ENCODE measurements at places on chromosomes 7 and 10.

DNA sequence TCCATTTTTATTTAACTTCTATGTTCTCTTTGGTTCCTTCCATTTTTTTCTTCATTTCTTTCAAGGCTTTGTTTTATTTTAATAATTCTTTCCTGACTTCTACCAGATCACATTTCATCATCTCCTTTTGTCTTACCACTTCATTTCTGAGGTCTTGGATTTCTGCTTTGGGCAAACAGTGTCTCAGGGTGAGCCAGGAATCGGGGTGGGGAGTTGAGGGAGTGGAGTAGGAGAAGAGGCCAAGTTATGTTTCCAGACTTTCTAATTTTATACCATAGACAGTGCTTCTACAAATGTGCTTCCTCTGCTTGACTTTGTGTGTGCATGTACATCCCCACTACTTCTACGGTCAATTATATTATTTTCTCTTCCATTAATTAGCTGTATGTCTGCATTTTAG, 112.1 kb downstream of the PRKG1 start:
- no peak for DNase-seq

DNA sequence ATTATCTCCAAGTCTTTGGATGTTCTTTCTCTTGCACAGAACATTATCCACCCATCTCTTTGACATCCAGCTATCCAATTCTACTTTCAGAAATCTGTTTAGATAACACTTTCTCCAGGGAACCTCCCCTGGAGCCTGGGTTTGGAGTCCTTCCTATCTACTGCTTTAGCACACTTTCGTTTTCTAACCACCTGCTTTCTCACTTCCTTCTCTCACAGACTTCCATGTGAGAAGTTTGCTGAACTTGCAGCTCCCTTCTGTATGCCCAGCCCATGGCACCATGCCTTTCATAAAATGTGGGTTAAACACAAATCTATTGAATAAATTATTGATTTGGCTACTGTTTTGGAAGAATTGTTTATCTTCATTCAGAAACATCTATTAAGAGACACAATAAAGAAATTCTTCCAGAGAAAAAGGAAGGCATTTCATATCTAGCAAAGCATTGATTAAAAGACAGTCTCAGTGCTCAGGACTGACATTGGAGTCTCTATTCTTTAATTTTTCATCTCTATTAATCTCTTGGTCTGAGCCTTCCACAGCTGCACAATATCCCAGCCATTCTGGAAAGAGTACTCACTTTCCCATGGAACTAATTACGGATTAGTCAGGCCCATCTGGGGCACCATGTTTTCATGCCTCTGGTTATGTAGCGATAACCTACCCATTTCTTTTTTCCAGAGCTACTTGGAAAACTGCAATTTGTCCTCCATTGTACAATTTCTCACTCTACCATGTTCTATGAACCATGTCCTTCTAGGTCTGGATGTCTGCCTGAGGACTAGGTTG, 1077.3 kb downstream of the SORCS3 start:
- no peak for DNase-seq

- no peak for DNase-seq
These were observed 217.6 kb downstream of the GFRA1 start for GRCh38 chr10:116055252-116055916.

- no peak for DNase-seq
These were observed 110.1 kb downstream of the CYTH3 start for GRCh38 chr7:6162331-6162620.

- no peak for DNase-seq
These were observed 116.1 kb upstream of the CDCA7L start for GRCh38 chr7:22061775-22062174.

- no peak for DNase-seq
These were observed 87.7 kb downstream of the TNS3 start for GRCh38 chr7:47493976-47494911.

DNA sequence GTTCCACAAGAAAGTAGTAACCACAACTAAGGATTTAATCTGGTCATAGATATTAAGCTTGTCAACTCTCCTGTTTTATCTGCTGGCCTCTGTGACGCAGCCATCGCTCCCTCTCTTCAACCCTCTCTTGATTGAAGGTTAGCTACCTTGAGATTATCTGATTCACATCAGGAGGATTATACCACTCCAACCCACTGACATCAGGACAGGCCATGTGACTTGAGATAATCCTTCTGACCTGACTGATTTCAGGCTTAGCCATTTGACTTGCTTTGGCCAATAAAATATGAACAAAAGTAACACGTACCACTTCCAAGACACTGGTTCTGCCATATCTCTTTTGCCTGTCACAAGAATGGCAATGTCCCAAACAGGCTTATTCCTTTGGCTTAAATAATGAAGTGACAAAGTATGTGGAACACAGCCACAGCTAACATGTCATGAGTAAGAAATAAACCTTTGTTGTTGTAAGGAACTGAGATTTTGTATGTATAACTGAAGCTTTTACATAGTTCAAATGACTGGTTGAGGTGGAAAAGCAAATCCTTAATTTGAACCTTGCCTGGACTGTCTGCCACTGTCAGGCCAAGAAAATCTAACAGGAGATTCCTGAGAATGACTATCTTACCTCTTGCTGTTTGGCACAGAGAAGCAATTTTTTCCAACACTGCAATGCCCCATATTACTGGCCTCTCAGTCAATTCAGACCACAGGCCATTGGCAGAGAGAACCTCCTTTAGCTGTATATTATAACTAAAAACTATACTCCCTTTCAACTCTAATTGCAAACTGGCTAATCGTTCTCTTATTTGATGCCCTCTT, 13.9 kb downstream of the ZNF438 start:
- DNase-seq, result no peak

DNA sequence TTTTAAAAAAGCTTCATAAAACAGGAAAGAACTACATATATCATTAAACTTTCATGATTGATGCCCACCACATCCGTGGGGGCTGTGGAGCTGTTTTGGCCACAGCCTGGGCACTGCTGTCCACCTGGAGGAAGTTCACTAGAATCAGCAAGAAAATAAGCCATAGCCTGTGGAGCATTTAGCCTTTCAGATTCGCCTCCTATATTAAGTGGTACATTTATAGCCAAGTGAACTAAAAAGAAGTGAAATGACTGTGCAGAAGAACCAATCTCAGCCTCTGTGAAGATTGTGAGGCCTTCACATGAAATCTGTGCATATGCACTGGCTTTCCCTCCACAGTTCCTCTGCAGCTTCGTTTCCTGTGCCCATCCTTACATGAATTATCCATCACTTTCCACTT, 23.5 kb downstream of the WNT16 start:
- DNase-seq, result no peak

- no peak for DNase-seq
These were observed 7.1 kb downstream of the FGF8 start for GRCh38 chr10:101768791-101769170.

GRCh38 chr7:134364619-134365037, 47.9 kb upstream of the SLC35B4 start:
- DNase-seq, result no peak

GRCh38 chr7:16061630-16062029, 359.7 kb downstream of the CRPPA start:
- DNase-seq, result no peak

Data from NCI-H748 treated with DMSO at 0.1 percent for 48 hours (cell line).